ENCODE measurements at places on chromosomes 5 and 9.
A peak's percentile ranks its signal among the peaks of the same experiment; 100 is the strongest.

DNA sequence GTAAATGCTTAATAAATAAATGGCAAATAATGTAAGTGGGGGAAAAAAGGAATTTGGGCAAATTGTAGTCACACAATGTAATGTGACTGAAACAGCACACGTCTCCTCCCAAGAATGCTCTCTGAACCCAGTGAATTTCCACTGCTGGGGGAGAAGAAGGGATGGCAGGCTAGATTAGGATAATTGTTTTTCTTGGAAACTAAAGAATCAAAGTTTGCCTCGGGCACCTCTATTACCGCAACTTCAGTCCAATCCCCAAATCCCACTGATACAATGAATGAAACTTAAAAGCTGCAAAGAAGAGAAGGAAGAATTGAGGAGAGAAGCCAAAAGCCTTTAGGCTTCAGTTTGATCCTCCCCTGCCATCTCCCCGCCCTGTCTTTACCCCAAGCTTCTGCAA lies 423.2 kb upstream of the PAPPA start:
- no peak for DNase-seq

DNA sequence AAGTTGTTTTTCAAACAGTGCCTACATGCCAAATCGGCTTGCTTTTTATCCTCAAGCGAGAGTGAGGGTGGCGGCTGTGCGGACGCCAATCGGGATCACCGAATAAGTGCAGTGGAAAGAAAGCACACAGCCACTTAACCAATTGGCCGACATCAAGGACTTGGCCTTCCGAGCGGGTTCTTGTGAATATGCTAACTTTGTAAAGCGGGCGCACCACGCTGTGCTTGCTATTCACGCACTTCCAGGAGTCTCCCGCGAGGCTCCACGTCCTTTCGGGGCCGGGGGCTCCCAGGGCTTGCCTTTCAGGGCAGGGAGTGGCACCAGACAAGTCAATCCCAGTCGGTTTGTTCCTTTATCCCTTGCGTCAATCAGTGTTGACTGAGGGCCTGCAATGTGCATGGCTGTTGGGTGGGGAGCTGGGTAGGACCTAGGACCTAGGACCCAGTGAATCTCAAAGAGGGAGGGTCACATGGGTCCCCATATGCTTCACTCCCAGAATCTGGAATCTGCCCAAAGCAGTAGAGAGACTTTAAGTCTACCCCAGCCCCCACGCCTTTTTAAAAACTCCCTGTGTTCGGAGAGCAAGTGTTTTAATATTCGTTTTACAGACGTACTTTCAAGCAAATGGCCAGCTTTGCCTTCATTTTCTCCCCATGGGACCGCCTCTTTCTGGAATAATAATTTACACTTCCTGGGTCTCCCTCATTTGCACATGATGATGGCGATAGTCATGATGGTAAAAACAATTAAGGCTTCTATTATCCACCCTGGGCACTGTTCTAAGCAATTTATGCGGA lies 2.0 kb upstream of the GCNT4 start:
- no peak for DNase-seq

GRCh38 chr5:82664732-82665131 lies 386.6 kb upstream of the RPS23 start:
- no peak for DNase-seq

DNA sequence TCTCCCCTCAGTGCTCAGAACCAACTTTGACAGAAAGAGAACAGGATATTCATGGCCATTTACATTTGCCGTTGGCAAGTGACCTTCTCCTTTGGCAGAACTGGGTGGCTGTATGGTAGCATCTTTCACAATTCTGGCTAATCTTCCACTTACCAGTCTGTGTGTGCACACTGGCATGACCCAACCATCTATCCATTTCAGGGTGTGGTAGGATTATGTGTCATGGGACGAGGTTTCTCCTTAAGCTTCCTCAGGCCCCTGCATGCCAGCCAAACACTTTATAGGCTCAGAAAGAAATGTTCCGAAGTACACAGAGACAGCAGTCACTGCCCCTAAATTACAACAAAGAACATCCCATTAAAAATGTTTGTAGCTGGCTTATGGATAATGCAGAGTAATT lies 497.1 kb downstream of the NFIB start:
- no peak for DNase-seq

- DNase-seq = no peak
These were observed 1.3 kb upstream of the SH3PXD2B start for GRCh38 chr5:172455511-172456061.

DNA sequence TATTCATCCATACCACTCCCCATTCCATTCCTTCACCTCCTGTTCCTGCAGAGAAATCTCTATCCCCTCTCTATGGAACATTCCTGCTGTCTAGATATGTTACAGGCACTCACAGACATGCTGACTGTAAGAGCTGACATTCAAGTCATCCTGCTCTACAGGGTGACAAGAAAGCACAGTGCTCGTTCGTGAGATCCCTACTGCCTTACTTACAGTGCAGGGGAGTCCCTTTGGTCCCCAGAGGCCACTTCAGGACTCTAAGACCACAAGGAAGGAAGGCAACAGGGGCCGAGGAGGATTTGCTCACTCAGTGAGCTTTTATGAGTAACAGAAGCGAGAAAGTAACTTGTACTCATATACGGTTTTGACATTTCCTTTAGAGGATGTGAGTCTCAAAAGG lies 110.5 kb downstream of the GAS1 start:
- no peak for DNase-seq

DNA sequence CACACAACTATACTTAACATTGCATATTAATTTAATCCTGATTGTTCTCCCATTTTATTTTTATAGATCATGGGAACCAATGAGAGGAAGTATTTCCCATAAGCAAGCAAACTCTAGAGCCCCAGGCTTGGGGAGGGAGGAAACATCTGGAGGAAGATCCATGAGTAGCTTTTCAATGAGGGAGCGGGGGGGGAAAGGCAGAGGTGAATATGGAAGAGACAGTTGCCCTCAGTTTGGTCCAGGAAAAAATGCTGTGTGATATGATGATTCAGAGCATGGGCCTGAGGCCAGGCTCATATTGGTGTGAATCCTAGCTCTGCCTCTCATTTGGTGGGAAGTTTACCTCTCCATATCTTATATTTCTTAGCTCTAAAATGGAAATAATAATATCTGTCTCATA lies 42.2 kb upstream of the ALDOB start:
- no peak for DNase-seq

GRCh38 chr9:136441681-136442245 lies 2.1 kb upstream of the INPP5E start:
- no peak for DNase-seq

DNA sequence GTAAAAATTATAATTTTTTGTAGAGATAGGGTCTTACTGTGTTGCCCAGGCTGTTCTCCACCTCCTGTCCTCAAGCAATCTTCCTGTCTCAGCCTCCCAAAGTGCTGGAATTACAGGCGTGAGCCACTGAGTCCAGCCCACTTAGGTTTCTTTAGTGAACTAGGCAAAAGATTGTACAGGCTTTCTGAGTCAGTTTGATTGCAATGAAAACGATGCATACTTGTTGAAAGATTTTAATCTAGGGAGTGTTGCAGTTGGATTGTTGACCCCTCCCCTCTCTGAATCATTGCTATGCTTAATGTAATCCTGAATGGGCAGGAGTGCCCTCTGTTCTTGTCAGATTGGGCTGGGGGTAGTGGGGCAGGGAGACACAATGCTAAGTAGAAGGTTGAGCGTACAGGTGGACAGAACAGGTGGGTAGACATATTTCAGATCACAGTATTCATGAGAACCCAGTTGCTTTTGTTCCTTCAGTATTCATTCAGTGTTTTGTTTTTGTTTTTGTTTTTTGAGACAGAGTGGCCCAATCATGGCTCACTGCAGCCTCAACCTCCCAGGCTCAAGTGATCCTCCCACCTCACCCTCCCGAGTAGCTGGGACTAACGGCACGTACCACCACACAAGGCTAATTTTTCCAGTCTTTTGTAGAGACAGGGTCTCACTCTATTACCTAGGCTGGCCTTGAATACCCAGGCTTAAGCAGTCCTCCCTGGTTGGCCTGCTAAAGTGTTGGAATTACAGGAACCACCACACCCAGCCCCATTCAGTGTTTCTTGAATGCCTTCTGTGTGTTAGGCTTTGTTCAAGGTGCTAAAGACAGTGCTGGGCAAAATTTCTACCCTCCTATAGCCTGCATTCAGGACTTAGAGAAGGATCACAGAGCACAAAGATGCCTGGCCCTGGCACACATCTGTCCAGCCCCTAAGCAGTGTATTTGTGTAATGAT lies 70.1 kb downstream of the KIAA1958 start:
- no peak for DNase-seq

DNA sequence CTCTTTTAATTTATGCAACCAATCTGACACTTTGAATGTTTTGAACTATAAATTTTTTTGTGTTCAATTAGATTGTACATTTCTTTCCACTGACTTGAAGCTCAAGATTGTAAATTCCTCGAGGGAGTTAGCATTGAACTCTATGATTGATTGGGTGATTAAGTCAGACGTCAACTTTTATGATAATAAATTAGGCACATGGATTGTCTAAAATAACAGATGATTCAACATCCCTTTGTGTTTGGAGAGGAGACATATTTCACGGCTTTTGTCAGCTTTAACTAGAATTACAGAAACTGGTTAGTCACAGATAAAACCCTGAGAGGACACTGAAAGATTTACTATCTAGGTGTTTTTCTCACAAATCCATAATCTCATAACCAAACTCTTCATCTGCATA lies 32.7 kb upstream of the TXNDC8 start:
- no peak for DNase-seq

- DNase-seq = peak; percentile 44
These were observed 353.4 kb upstream of the SLC30A5 start for GRCh38 chr5:68740226-68740910.

- no peak for DNase-seq
These were observed 180.8 kb downstream of the ASTN2 start for GRCh38 chr9:117234103-117234502.

DNA sequence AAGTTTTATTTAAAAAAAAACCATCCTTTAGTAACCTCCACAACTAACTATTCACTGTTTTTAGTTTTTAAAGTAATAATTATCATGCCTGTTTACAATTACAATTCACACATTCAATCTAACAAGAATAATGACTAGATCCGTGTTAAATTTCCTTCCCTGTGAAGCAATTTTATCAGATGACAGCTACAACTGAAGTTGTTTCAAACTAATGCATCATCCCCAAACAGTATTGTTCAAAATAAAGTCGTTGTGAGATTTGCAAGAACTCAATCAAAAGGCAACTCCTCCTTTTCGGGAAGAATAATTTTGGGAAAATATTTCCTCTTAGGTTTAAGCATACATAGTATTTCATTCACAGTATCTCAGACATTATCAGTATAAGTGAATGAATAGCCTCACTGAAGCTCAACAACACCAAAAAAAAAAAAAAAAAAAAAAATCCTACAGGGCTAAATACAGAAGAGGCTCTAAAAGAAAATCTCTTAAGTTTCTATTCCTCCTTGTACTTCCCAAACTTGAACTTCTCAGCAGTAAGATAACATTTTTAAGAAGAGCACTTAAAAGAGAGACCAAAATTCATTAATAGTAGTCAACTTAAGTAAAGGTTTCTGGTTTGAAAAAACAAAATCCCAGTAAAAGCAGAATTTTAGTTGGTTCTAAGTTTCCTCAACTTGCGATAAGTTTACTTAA lies 9.4 kb downstream of the C9orf72 start:
- no peak for DNase-seq

DNA sequence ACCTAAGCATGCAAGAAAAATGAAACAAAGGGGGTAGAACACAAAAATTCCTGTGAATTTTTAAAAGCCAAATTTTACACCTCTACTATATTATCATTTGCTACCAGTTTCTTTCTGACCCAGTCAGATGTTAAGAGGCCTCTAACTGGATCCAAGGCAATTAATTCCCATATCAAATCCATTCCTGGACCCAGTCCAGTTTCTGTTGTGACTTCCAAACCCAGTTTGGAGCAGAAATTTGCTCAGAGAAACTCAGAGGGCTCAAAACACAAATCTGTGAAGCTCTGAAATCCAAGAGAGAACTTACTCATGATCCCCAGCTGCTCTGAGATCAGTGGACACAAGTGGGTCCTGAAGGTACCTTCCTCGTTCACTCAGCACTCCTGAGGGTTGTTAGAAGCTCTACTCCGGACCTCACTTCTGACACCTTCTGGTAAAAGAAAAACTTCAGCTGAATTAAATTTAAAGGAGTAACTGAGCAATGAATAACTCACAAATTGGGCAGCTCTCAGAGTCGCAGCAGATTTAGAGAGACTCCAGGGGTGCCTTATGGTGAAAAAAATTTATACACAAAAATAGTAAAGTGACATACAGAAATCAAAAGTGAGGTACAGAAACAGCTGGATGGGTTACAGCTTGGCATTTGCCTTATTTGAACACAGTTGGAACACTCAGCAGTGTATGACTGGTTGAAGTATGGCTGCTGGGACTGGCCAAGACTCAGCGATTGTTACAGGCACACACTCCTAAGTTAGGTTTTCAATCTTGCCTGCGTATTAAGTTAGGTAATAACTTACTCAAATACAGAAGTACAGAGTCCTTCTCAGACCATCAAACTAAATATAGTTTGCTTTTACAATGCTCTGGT lies 32.4 kb downstream of the INSL4 start:
- no peak for DNase-seq

DNA sequence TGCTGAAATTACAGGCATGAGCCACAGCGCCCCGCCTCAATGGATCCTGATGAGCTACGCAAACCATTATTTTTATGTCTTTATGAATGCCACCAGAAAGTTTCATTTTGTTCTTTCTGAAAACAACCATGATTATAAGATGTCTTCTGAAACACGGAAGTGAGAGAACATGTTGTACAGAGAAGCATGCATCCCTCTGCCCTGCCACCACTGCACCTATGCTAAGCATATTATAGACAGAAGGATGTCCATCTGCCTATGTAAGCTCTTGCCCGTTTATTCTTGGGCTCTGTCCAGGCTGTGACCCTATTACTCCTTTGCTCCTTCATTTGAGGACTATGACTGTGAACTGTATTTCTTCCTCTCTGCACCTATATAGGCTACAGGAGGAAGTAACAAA lies 74.3 kb downstream of the GRAMD2B start:
- DNase-seq = no peak

GRCh38 chr9:859251-859650 lies 17.8 kb downstream of the DMRT1 start:
- no peak for DNase-seq

GRCh38 chr5:35771300-35771699 lies 85.4 kb upstream of the IL7R start:
- peak; percentile 49 for DNase-seq

- no peak for DNase-seq
These were observed 12.8 kb downstream of the EXOC3 start for GRCh38 chr5:455806-456205.

- DNase-seq = no peak
These were observed 18.8 kb upstream of the ENHO start for GRCh38 chr9:34541540-34541939.

- DNase-seq = no peak
These were observed 81.2 kb upstream of the MAP3K1 start for GRCh38 chr5:56734091-56734694.

GRCh38 chr5:139019880-139020279 lies 144.7 kb upstream of the LRRTM2 start:
- DNase-seq = no peak

DNA sequence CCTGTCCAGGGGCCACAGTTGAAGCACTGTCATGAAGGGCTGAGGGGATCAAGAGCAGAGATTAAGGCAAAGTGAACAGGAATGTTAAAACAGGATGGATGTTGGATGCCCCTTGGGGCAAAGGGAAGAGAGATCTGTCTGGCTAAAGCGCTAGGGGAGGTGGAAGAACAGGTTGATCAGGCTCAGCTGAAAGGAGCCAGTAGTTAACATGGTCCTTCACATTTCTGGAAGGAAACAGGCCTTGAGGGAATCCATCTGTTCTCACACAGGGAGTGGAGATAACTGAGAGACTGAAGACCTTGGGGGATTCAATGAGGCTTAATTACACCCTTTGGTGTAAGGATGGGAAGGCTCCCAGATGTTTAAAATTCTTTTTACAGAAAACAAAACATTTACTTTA lies 5.8 kb downstream of the HAPLN1 start:
- no peak for DNase-seq

GRCh38 chr5:174542037-174542436 lies 182.3 kb upstream of the MSX2 start:
- no peak for DNase-seq

Data from urothelium cell line (cell line).